ENCODE measurements at places on chromosomes 3 and 15.
A peak's percentile ranks its signal among the peaks of the same experiment; 100 is the strongest.

GRCh38 chr15:40458495-40459371, 12.1 kb upstream of the CHST14 start:
- DNase-seq, result no peak

DNA sequence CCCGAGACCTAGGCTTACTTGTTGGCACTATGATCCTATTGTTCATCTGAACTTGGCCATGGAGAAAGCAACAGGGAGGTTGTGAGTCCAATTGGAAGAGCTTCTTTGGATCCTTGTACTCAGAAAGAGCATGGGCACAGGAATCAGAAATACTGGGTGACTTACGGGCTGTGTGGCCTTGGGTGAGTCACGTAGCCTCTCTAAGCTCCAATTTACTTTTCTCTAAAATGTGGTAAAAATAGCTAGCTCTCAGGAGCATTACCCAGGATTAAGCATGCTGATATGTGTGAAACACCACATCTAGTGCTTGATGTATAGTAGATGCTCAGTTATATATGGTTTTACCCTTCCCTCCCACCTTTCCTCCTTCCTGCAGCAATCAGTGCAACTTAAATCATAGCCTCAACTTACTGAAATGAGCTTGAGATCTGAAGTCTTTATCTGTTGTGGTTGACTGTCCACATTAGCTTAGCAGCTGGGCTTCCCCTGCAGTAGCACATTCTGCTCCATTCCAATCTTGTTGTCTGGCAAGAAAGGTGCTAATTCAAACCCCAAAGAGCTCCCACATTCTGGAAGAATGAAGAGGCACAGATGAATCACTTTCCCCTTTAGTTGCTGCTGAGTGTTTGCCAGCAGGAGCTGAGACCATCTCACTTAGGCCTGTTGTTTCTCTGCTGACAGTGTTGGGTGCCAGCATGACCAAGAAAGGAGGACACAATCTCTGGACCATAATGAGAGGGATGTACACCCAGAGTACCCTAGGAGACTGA, 299.1 kb upstream of the TRIM42 start:
- no peak for DNase-seq

DNA sequence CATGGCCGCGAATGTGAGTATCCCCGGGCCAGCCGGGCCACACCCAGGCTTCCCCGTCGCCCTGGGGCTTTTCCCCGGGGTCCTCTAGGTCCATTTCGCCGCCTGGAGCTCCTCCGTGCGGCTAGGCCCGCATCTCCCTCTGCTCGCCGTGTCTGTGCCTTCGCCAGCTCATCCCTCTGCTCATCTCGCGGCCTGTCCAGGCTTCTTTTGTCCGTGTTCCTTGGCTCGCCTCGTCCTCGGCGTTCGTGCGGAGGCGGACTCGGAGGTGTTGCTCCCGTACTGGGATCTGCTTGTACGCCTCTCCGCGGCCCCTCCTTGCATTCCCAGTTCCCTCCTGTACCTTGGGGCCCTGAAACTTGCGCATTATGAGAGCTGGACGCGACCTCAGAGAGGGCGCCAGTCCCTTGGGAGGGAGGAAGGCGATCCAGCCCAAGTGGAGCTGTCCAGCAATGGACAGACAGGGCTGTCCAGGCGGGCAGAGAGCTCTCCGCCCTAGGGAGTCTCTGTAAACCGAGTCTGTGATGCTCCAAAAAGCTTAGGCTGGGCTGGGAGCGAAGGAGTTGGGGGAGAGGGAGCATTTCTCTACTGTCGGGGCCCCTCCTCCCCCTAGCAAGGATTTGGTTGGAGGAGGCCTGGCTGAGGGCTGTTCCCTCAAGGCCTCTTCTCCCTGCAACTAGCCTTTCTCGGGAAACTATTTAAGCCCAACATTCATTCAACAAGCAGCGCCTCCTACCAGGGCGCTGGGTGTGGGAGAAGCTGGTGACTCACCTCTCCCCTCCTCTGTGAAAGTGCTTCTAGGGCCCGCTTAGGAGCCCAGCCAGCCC, 553 bp downstream of the TMEM43 start:
- DNase-seq, result peak; percentile 7

- no peak for DNase-seq
Observed at GRCh38 chr15:87167055-87167454, 1087.4 kb downstream of the AGBL1 start.

GRCh38 chr3:43326891-43327581, 40.7 kb downstream of the SNRK start:
- no peak for DNase-seq

DNA sequence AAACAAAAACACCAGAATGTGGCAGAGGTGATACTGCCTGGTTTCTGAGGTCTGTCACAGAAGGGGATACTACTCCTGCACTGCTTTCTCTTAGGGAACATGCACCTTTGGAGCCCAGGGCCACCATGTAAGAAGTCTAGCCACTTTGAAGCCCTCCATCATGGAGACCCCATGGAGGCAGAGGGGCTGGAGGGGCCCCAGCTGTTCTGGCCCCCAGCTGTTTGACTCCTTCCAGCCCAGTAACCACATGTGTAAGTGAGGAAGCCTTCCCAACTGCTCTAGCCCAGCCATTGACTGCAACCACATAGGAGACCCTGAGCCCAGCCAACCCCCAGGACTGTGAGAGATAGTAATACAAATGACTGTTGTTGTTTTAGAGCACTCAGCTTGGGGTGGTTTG, 9.0 kb upstream of the IGDCC4 start:
- DNase-seq, result no peak

DNA sequence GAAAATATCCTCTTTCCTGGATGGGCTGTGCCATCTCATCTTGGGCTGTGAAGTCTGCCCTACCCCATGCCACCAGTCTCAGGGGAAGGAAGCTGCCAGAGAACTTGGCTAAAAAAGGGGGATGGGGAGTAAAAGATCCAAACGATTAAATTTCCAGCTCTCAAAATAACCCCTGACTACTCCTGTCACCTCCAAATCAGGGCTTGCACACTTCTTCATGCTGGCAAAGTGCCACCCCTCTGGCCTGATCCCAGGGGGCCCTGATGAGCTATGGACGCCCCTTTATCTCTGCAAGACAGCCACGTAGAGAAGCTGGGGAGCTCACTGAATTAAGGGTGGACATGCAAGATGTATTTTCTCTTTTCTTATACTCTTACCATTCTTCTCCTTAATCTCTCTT, 1.2 kb upstream of the MLF1 start:
- DNase-seq, result no peak

- DNase-seq, result no peak
Observed at GRCh38 chr3:14405360-14406238, 3.2 kb downstream of the SLC6A6 start.

DNA sequence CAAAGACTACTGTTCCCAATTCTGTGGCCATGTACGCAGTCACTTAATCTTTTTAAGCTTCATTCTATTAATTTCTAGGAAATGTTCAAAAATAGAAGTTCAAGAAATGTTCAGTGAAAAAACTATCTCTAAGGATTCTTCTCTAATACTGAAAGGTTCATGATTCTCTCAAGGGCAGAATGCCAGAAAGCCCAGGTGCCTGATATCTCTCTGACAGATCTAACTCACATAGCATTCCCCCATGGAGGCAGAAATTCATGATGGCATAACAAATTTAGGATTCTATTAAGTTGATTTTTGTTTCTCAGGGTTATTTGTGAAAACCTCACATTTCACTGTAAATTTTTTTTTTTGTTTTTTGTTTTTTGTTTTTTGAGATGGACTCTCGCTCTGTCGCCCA, 17.5 kb downstream of the CHRM5 start:
- no peak for DNase-seq

- DNase-seq, result peak; percentile 96
Observed at GRCh38 chr3:131782751-131783150, 252.1 kb downstream of the CPNE4 start.

- DNase-seq, result no peak
Observed at GRCh38 chr3:39753391-39753790, 56.0 kb upstream of the MYRIP start.

Measured in DMS79 treated with DMSO at 0.1 percent for 48 hours (cell line).